ENCODE measurements at places on chromosomes 16 and 17.

GRCh38 chr17:17510456-17511292 is 14.5 kb upstream of the RASD1 start:
- no peak for DNase-seq

- no peak for DNase-seq
These were observed 1.8 kb downstream of the TMEM95 start for GRCh38 chr17:7356756-7357155.

GRCh38 chr17:64153565-64154312 is 23.8 kb upstream of the ERN1 start:
- DNase-seq: no peak

DNA sequence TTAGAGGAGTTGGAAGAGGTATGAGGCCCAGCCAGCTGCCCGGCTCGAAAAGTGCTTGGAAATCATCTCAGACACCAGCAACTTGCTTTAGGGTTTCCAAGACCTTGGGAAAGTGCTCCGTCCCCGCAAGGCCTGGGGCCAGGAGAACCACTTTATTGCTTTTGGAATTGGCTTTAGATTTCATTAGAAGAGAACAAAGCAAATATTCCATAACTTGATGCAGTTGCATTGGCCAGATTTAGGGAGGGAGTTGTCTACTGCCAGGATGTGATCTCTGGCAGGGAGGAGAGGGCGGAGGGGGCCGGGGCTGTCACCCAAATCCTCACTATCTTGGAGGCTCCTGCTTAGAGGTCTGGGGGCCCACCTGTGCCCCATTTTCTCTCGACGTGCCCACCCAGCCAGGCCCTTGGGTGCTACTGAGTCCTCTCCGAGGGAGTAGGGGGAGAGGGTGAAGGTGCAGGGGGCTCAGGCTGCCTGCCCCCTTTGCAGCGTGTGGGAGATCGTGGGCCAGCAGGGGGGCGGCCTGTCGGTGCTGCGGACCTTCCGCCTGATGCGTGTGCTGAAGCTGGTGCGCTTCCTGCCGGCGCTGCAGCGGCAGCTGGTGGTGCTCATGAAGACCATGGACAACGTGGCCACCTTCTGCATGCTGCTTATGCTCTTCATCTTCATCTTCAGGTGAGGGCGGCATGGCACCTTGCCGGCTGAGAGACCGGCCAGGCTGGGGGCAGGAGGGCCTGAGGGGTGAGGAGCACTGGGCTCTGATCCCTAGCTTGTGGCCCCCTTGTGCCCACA is 30.6 kb downstream of the CACNA1G start:
- no peak for DNase-seq

- no peak for DNase-seq
These were observed 77.3 kb downstream of the CEP112 start for GRCh38 chr17:66114609-66115008.

GRCh38 chr17:72222661-72223380 is 102.0 kb downstream of the SOX9 start:
- DNase-seq: no peak

GRCh38 chr16:6496996-6497395 is 835.6 kb upstream of the RBFOX1 start:
- no peak for DNase-seq

- no peak for DNase-seq
These were observed 98.7 kb upstream of the ZNF750 start for GRCh38 chr17:82938486-82938872.

DNA sequence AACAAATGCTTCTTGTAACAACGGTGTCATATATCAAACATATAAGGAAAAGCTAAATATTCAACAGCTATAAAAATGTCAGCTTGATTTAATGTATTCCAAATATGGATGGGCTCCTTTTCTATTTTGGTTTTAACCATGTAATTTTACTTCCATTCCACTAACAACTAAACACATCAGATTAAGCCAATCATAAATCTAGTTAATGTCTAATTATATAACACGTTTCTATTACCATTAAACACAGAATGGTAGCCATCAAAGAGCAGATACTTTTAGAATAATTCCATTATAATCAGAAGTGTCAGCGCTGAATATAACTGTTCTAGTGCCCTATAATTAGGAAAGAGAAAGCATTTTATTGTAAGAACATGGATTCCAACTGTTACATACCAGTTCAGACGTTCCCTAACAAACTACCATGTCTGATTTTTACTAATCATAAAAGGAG is 10.0 kb downstream of the CMC2 start:
- DNase-seq: no peak

- DNase-seq: no peak
These were observed 8.0 kb upstream of the SPATA32 start for GRCh38 chr17:45269912-45270311.

DNA sequence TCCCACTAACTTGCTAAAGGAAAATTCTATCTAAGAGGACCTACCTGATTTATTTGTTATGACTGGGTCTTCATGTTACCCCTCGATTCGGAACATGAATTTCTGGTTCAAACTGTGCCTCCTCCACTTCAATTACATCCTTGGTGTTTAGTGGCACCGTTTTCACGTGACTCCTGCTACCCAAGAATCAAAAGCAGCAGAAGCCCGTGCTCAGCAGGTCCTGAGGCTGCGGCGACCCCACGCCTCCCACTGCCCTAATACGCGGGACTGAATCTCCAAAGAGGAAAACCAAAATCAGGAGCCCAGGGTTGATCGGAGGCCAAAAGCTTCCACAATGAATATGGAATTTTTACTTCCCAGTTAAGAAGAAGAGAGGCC is 94.0 kb upstream of the METRNL start:
- DNase-seq: no peak

- no peak for DNase-seq
These were observed 2.7 kb downstream of the CNTNAP1 start for GRCh38 chr17:42684929-42685556.

- peak; percentile 25 for DNase-seq
These were observed 67.9 kb downstream of the ZZEF1 start for GRCh38 chr17:4074831-4075495.

GRCh38 chr16:89473136-89473712 is 17.1 kb downstream of the ANKRD11 start:
- DNase-seq: no peak

DNA sequence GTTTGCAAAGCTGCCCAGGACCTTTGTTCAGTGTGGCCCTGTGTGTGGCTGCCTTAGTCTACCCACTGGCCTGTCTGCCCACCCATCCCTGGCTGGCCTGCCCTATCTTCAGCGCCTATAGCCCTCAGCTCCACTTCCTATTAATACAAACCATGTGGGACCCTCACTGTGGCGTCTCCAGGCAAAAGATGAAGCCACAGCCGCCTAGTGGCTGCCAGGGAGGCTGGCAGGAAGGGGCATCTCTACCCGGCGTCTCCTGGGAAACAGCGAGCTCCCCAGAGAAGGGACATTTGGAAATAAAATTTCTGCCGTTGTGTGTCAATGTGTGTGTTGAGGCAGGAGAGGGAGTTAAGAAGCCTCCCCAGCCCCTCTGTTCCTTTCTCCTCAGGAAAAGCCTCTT is 31.5 kb downstream of the NEUROD2 start:
- peak; percentile 76 for DNase-seq

DNA sequence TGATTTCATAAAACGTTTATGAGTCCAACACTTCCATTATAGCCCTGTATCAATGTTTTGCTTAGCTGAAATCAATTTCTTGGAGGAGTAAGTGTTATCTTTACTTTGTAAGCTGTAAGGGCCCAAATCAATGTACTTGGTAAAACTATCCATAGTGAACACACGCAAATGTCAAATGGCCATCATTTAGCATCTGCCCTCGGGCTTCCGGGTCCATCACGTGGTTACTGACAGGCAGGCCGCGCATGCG is 687 bp upstream of the NARF start:
- no peak for DNase-seq

DNA sequence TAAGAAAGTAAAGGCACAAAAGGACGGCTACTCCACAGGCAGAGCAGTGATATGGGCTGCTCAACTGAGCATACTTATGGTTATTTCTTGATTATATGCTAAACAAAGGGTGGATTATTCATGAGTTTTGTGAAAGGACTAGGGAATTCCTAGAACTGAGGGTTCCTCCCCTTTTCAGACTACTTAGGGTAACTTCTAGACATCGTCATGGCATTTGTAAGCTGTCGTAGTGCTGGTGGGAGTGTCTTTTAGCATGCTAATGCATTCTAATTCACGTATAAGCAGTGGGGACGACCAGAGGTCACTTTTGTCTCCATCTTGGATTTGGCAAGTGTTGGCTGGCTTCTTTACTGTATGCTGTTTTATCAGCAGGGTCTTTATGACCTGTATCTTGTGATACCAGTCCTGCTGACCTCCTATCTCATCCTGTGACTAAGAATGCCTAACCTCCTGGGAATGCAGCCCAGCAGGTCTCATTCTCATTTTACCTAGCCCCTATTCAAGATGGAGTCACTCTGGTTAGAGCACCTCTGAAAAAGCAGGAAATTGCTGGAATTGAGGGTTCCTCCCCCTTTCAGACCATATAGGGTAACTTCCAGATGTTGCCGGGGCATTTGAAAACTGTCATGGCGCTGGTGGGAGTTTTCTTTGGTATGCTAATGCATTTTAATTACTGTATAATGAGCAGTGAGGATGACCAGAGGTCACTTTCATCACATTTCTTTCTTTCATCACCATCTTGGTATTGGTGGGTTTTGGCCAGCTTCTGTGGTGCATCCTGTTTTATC is 388.5 kb downstream of the XYLT1 start:
- DNase-seq: no peak

DNA sequence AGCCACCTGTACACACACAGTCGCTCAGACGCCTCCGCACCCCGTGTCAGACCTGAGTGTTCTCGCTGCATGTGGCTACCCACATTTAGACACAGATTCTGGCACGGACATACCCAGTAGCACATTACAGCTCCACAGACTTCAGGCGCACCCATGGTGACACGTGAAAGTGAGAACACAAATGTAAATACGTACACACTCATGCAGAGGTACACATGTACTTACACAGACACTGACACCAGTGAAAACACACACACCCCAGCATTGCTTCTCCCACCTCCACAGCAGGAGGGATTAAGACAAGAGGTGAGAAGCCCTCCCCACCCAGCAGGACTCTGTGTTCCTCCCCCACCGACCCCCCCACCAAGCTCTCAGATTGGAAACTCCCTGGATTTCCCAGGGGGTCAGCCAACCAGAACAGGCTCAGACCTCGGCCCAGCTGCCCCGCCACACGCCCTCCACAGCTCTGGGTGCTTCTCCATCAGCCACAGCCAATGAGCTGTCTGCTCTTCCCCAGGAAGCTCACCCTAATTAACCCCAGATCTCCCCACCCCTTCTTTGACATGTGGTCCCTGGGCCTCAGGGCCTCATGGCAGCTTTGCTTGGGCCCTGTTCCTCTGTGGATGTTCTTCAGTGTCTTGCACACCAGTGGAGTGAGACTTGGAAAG is 5.3 kb upstream of the FOXN1 start:
- DNase-seq: no peak

DNA sequence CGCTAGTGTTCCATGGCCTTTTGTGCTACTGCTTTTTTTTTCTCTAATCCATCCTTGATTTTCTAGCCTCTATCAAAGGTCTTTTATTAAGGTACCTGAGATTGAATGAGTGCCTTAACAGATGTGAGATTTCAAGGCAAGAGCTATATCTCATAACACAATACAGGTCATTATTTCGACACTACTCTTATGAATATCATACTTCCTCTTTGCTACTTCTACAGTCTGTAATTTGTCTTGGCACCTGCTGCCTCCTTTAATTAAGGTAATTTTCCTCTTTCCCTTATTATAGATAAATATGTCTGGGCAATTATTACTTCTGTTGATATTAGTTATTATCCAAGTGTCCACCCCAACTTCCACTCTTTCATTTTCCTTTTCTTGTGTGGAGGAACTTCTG is 5.3 kb downstream of the KRT28 start:
- DNase-seq: peak; percentile 4

DNA sequence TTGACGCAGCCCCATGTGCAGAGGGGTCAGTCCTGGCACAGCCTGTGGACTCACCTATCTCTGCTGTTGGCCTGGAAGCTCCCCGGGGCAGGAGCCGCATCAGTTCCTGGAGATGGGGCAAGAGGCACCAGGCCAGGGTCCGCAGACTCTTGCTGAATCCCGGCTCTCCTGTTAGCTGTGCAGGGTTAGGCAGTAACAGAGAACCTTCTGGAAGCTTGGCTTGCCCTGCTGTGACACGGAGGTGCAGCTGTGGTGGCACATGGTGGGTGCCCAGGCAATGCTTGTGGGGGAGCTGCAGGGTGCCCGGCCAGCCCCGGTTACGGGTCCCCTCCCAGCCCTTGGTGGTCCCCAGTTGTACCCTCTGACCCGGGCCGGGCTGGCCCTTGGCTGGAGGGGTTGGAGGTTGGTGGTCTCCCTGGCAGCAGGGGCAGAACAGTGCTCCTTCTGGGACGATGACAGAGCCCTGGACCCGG is 26.0 kb upstream of the ZNF469 start:
- no peak for DNase-seq

DNA sequence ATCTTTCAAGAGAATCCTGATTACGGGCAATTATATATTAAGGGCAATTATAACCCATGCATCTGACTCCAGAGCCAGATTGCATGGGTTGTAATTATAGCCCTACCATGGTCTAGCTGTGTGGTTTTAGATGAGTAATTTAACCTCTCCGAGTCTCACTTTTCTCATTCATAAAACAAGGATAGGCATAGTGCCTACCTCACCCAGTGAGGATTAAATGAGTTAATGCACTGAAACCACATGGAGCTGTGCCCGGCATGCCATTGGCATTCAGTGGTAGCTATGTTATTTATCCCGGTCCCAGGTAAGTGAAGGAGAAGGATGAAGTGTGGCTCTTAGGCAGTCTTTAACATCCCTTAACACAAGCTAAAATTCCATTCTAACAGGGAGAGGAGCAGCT is 6.3 kb downstream of the SNX20 start:
- DNase-seq: no peak

DNA sequence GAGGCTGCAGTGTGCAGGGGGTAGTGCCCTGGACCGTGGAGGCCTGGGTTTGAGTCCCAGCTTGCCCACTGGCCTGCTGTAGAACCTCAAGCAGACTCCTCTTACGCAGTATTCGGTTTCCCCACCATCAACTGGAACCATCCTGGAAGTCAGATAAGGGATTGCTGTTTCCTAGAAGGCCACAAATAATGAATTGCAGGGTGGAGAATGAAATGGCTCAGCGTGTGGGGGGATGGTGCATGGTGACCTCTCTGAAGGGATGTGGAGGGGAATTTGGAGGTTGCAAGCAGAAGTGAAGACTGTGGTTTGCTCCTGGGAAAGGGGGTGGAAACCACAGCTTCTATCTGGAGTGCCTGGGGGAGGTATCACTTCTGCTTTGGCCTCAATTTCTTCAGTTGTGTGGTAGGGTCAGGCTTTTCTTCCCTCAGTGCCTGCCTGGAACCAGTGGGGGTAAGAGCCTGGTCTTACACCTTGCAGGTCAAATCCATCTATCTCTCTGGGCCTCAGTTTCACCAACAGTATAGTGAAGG is 1.7 kb downstream of the ADGRG5 start:
- no peak for DNase-seq

GRCh38 chr17:76840443-76840767 is 27.8 kb upstream of the MGAT5B start:
- DNase-seq: no peak

- no peak for DNase-seq
These were observed 902 bp downstream of the STAC2 start for GRCh38 chr17:39224778-39225307.
